PC-9 (cell line): ENCODE measurements at places on chromosomes 5 and 9. TPM values are rescaled to one million over a fixed set of nuclear protein-coding genes. Genes with fewer than 3 reads are reported as not detected.

DNA sequence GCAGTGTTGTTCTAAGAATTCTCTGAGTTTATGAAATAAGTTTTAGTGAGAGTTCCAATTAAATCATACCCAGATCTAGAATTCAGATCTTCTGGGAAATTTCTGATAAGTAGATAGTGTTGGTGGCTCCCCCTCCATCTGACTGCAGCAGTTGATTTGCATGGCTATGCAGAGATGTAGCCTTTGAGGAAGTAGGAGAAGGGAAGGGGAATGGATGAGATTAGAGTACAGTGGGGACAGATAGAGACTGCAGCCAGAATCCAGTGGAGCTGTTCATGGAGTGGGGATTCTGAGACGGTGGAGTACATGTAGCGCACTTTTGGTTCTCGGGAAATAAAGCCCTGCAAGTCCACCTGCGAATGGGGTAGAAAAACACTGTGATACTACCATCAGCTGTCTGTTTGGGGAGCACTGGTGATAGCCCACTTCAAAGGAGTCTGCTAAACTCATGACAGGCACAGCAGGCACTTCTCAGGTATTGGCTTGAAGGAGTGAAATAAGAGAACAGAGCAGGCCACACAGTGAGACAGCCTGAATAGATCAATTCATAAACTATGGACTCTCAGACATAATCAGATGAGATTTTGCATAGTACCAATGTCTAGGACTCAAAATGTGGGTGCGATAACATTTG lies 96.8 kb downstream of the ALDH1A1 start:
- DNase-seq = no peak

DNA sequence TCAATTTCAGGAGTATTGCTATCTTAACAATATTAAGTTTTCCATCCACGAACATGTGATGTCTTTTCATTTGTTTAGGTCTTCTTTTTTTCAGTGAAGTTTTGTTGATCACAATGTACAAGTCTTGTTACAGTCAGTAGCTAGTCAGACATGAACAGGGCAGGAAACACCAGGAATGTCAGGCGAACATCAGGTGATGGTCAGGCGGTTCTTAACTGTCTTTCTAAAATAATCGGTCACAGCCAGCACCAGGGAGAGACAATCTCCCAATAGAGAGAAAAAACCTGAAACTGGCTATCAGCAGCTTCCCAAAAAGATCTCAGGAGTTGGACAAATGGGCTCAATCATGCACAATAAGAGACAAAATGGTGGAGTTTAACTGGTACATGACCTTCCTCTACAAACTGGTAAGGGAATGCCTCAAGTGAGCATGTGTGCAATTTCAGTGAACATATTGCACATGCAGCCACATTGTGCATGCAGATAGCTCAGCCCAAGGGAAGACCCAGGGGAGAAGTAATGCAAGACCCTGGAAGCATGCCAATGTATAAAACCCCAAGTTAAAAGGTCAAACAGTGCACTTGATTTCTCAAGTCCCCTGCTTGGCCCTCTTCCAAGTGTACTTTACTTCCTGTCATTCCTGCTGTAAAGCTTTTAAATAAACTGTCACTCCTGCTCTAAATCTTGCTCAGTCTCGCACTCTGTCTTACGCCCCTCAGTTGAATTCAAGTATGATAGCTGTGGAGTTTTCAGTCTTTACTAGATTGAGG lies 176.1 kb upstream of the RASEF start:
- peak; percentile 44 for DNase-seq

GRCh38 chr9:37715991-37716505 lies 37.6 kb upstream of the TRMT10B start:
- no peak for DNase-seq

DNA sequence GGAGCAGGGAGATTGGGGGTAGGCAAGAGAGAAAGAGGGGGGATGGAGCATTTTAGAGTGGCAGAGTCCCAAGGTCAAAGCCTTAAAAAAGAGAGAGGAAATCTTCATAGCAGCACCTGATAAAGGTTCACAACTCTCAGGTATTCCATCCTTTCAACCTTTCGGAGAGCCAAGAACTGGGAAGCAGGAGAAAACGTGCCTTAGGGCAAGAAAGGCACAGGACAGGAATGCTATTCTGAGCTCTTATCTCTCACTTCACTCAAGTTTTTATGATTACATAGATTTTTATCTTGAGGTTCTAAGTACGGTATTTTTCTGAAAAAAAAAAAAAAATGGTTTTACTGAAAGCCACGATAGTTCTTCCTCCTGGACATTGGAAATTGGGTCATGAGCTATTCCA lies 34.5 kb upstream of the SMAD5 start:
- peak; percentile 49 for DNase-seq

SLC6A19 gene
- total RNA-seq = not detected in 2 replicates

- DNase-seq = no peak
These were observed 117.6 kb upstream of the ATP10B start for GRCh38 chr5:160969645-160970044.

DNA sequence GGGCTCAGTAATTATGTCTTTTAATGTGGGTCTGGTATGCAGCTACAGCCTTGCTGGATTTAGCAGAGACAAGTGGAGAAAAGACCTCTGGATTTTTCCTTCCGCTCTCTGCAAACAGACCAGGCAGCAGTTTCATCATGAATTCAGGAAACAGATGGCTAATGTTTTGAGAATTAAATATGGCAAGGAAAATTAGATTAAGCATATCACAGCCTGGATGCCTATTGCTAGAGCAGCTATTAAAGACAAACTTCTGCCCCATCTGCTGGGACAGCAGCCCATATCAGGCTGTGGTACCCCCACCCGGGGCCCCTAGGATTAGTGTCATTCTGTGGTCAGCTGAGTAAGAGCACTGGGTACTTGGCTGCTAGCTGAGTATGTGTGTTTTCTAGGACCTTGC lies 6.2 kb downstream of the SKP2 start:
- no peak for DNase-seq

- DNase-seq = no peak
These were observed 25.6 kb downstream of the POLR1E start for GRCh38 chr9:37511016-37512010.

DNA sequence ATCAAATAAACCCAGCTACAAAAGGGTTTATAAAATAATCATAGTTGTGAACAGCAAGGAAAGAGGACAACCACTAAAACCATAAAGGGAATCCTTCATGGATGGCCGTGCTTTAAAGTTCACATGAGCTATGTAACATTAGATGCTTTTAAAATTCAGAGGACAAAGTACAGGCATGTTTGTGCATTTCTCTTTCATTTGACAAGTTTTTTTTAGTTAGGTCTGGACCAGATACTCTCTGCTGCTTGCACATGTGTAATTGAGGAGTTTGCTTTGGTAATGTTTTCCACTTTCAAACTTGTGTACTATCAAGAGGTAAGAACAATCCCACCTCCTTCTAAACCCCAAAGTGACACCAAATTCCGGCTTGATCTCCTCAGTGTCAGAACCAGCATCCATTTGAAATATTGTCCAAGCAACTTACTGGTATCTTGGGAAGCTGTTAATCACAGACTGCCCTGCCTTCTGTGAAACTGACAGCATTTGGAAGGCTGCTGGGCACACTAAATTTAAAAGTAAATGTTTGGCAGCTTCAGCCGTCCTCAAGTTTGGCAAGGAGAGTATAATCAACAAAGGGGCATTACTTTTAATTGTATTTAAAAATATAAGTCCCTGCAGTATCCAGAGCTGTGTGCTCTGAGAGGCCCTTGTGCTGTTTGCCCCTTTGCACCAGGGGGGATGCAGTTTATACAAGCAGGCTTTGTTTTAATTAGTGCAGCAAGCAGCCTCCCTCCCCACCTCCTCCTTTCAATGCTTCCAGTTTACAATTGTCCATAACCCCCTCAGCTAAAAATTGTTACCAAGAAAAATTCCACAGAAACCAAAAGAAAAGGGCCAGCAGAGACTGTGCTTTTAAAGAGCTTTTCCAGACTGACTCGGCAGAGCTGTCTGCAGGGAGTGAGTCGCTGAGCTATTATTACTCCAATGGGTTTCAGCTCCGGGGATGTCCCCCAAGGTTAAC lies 328.3 kb upstream of the MPDZ start:
- no peak for DNase-seq

FREM1 gene
- 0.17 and 0.45 TPM in 2 replicates for total RNA-seq

- no peak for DNase-seq
These were observed 30.2 kb upstream of the PITX1 start for GRCh38 chr5:135064235-135064570.

GABRA6 gene
- not detected in 2 replicates for total RNA-seq

DNA sequence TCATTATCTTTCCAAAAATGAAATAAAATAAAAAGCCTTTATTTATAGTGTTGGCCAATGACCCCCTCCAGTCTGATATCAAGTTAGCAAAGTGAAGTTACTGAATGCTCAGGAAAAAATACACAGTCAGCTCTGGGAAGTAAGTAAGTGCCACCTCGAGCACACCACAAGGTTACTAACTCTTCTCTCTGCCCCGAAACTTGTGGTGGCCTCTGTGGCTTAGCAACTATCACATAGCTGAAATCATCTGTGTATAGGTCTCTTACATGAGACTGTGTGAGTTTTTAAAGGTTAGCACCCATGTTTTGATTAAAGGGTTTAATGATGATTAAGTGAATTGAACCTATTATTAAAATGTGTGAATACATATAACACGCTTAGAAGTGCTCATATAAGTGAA lies 161.4 kb upstream of the KLF4 start:
- DNase-seq = no peak

DNA sequence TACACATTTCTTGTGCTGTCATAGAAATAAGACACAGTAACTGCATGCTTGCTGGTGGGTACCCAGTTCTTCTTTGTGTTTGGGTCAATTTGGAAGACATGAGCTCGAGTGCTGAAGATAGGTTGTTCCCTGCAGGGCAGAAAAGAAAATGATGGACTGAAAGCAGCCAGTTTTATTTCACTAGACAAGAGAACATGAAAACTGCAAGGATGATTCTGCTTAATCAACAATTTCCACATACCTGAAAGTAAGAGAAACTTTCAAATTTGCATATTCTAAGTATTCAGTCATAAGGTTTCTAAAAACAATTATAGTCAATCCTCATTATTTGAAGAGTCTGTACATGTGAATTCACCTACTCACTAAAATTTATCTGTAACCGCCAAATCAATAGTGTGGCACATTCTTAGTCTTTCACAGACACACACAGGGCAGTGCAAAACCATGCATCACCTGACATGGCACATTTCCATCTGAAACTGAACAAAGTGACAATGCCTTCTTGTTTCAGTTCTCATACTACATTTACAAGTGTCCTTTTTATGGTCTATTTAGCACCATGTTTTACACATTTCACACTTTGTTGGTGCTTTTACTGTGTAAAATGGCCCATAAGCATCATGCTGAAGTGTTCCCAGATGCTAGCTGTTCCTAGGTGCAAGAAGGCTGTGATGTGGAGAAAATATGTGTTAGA lies 56.9 kb downstream of the HOMER1 start:
- DNase-seq = no peak

DNA sequence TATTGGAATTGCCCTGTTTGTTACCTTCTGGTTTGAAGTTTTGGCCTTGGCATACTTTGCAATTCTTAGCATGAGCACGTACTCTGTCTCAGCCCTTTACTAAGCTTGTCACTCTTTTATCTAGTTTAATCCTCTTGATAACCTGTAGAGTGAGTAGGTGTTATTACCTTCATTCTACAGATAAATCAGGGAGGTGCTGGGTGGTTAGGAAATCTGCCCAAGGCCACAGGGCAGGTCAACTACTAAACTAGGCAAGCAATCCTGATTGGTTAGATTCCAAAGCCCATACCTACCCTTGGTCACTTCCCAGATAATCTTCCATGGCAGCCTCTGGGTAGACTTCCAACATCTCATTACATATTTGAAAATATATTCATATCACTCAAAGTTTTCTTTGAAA lies 65.7 kb downstream of the PCSK5 start:
- no peak for DNase-seq

DNA sequence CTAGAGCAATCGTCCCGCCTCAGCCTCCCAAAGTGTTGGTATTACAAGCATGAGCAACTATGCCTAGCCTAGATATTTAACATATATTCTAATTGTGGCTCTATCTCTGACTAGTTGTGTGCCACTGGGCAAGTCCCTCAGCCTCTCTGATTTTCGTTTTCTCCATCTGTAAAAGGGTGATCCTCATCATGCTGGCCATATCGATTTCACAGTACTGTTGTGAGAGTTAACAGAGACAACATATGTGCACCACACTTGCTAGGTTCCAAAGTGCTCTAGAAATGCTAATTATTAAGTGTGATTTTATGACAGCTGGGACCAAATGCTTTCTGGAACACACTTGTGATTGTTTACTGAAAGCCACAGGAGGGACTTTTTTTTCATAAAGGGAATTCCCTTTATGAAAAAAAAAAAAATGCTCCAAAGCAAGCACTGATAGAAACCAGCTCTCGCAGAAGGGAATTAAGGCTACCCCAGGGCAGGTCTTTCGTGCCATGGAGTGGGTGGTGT lies 78.5 kb upstream of the EPB41L4B start:
- no peak for DNase-seq

DNA sequence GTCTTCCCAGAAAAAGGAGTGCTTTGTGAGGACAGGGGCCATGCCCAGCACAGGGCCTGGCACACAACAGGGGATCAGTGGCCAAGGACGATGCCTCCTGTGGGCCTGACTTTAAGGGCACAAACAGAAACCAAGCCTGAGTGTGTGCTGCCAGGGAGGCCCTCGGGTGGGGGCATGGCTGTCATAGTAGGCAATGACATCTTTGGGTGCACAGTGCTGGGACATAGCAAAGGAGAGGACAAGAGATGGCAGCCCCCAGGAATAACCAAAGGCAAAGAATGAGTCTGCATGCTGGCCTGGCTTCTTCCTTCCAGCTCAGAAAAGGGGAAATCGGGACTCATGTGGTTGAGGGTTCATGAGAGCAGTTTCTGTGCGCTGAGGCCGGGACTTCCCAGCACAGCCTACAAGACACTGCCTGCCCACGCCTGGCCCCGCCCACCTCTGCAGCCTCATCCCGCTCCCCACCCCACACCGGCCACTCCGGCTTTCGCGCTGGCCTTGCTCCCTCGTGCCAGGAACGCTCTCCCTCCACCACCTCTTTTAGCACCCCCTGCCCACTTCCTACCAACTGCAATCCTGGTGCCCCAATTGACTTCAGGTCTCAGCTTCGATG lies 13.8 kb upstream of the LHX2 start:
- DNase-seq = no peak

DNA sequence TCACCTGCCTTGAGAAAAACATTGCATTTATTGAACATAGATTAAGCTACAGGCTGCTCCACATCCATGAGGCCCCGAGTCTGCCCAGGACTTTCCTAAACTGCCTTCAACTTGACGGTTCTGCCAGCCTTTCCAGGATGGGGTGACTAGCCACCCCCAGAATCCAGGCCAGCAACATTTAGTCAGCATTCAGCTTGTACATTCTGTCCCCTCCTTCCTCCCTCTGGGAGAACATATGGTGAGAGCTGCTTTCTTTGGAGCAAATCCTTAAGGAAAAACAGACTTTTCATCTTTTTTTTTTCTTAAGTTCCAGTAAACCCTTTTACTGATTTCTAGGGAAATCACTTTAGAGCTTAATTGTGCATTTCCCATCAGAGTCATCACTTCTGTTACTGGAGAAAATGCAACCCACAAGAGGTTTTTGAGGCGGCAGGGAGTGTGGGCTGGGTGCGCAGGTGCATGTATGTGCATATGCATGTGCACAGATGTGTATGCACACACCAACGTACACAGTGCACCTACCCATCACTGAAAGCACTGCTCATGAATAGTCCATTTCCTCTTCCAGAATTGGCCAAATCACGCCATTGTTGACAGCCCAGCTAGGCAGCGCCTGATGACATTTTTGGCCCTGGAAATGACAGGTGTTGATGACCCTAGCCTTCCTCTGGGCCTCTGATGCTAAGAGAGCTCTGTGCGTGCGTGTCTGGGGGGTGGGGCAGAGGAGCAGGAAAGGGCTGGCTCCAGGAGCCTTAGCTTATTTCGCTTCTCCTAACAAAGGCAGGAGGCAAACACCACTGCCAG lies 145.6 kb downstream of the HSD17B3 start:
- no peak for DNase-seq
